Right cardiac atrium (tissue), 5 donors: ENCODE measurements at places on chromosomes 5 and 9.
A peak's percentile ranks its signal among the peaks of the same experiment; 100 is the strongest.

DNA sequence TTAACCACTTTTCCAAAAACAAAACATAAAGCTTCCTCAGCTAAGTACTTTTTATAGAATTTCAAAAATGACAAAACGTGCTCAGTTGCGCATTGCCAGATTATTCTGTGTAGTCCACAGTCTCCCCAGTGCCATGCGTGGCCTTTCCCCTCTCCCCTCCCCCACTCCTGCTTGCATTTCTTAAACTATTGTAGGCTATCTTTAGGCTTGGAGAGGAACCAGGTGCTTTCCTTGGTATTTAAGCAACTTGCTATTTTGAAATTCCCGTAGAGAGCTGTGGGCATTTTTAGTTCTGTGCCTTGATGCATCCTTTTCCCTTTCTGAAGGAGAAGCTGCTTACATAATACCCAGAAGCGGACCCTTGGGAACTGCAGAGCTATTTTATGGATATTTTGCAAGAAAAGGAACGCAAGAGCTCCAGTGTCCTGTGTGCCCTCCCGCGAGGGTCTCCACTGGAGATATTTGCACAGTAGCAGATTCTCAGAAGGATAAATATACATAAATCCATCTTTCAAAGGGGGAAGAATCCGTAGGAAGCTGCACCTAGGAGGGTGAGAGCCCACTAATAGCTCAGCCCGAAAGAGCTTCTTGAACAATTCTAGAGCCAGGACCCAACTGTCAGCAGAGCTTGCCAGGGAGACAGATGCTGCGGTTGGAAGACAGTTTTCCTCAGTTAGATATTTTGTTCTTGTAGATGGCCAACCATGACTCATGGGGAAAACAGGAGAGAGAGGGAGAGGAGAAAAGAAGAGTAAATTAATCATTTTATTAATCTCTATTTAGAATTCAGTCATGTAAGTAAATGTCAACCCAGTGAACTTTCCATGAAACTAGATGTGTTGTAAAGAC is 1298.3 kb upstream of the WWC1 start:
- no peak for DNase-seq

GRCh38 chr9:16735001-16735400 is 135.5 kb downstream of the BNC2 start:
- no peak for DNase-seq

DNA sequence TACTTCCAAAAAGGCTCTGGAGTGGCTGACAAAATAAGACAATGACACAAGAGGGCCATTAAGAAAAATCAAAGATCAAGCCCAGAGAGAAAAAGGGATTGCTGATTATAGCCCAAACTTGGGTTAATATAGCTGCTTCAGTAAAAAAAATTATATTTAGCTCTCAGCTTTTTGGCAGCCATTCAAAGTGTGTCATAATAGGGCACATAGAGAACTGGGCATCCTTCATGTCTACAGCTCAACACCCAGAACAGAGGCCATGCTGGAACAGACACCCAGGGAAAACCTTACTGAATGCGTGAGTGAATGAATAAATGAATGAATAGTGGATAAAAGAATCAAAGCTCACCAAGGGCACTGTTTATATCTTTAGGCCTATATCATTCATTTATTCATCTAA is 110.1 kb downstream of the SLIT3 start:
- no peak for DNase-seq

DNA sequence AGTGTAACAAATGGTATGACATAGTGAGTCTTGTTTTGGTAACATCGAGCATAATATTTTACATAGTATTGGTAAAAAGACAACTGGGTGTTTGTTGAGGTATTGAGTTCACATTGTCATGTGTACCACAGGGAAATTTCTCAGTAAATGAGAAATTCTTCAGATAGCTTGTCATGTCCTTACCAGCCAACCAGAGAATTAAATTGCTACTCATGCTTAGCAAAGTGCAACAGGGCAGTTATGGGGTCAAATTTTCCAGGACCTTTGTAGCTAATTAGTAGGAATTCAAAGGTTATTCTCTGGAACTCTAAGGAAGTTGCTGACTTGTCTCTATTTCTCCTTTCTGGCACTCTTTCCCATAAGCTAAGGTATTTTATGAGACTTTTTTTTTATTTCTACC is 595.7 kb downstream of the EFNA5 start:
- no peak for DNase-seq

DNA sequence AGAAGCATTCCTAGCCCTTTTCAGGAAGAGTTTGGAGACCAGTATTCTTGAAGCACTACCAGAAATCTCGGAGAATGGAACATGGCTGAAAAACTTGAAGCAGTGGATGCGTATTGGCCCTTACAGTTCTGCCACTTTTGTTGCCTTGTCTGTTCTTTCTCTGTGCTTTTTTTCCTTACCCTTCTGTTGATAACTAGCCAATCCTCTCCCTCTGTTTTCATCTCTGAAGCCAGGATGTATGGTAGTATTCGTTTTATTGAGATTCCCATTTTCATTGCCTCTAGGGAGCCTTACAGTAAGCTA is 564 bp upstream of the CCNH start:
- DNase-seq: no peak

DNA sequence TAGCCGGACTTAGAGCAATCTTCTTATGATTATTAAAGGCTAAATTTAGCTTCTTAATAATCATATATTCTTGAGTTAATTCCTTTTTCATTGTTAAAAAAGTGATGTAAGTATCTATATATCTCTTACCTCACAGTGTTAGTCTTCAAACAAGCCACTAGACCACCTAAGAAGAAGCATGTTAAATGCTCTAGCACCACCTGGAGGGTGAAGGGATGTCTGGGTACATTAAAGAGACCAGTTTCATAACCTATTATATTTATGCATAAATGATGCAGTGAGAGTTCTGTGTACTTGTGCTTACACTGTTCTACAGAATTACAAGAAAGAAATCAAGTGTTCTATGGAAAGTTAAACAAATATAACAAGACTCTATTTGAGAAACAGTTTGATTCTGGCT is 55.9 kb upstream of the SLCO6A1 start:
- DNase-seq: no peak

- no peak for DNase-seq
These were observed 63.3 kb downstream of the SPATA31C2 start for GRCh38 chr9:88074931-88075330.

GRCh38 chr9:85536514-85536913 is 205.2 kb downstream of the AGTPBP1 start:
- no peak for DNase-seq

- peak; percentile 43 for DNase-seq
These were observed 168.9 kb downstream of the MAPKAP1 start for GRCh38 chr9:125538092-125538473.

- DNase-seq: no peak
These were observed 189.9 kb downstream of the ARL15 start for GRCh38 chr5:54120473-54120872.

DNA sequence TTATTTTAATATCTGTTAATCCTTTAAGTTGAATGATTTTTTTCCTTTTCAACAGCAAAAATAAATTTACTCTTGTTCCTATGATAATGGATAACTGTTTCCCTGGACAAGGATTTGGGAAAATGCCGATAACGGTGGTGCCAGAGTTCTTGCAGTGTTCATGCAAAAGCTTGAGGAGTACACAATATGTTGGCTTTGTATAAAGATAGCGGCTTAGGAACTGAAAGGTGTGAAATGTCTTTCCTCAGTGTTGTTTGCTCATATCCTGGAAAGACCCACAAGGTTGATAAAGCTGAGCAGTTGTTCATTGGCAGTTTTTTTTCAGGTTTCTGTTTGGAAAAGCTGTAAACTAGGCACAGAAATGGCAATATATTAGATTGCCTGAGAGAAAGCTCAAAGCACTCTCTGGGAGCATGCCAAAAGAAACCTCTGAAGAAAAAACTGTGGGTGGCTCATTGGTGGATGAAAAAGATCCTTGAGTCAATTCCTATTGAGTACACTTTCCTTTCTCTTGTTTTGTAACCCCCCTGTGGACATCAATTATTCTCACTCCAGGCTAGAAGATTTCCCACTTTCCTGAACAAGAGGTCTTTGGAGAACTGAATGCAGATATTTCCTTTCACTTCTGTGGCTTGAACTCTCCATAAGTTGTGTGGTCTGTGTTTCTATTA is 117.2 kb upstream of the RGMB start:
- DNase-seq: no peak

DNA sequence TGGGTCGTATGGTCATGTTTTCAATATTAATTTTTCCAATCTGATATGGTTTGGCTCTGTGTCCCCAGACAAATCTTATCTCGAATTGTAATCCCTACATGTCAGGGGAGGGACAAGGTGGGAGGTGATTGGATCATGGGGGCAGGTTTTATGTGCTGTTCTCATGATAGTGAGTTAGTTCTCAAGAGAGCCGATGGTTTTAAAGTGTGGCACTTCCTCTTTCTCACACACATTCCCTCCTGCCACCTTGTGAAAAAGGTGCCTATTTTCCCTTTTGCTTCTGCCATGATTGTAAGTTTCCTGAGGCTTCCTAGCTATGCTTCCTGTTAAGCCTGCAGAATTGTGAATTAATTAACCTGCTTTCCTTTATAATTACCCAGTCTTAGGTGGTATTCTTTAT is 309.1 kb upstream of the GRIN3A start:
- DNase-seq: no peak

DNA sequence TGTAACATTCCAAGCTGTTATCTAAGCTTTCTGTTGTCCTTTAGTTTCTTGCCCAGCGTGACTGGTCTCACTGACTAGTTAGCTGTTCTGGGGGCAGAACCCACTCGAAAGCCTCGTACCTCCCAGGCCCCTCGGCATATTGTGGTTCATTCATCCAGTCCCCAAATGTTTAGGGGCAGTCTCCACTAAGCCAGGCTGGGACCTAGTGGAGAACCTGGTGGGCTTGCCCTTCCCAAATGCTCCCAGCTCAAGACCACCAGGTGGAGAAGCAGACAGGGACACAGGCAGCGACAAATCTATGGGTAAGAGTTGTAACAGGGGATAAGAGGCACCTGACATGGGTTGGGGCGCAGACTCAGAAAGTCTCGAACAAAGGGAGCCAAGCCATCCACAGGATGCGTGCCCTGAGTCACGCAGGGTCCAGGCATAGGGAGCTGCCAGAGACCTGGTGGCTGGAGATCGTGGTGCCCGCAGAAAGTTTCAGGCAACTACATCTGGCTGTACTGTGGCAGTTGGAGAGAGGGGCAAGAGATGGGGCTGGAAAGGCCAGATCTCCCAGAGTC is 851 bp upstream of the EEIG1 start:
- DNase-seq: no peak

DNA sequence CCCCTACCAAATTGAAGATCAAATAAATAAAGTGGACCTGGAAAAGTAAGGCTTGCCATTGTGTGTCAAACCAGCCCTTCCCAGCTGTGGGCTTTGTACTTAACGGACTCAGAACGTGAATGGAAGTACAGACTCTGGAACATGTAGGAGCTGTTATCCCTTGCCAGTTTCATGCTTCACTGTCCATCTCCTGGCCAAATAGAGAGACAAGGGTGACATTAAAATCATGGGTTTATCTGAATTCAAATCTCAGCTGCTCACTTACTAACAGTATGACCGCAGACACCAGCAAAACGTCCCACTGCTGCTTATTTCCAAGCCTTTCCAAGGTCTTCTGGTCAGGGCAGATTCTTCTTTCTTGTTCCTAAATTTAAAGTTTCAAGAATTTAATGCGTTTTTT is 52.2 kb downstream of the EXOSC2 start:
- DNase-seq: no peak

GRCh38 chr9:81321551-81321950 is 367.8 kb downstream of the TLE1 start:
- DNase-seq: no peak

DNA sequence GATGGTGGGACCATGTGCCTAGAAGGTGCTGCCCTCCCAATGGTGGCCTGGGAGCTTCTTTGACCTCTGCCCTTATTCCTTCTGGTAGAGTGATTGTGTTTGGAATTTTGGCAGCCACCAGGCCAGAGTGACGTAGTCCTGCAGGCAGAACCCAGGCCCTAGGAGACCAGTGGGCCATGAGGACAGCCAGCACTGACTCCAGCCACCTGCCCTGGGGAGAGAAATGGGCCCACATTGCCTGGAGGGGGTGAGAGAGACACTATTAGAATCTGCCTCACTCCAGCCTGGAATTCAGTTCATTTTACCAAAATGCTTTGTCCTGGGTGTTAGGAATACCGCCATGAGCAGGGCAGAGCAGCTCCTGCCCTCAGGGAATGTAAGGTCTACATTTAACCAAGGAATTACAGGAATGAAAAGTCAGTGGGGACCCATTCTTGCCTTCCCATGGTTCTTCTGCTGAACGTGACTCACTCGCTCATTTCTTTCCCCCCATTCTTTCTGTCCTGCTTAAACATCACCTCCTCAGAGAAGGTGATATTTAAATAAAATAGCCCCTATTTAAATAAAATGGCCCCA is 5.5 kb upstream of the COL27A1 start:
- no peak for DNase-seq

GRCh38 chr9:125646217-125646616 is 60.8 kb downstream of the MAPKAP1 start:
- no peak for DNase-seq

GRCh38 chr5:113118298-113118697 is 141.7 kb downstream of the DCP2 start:
- DNase-seq: no peak

- DNase-seq: peak; percentile 68
These were observed 45.4 kb downstream of the SPATA31C2 start for GRCh38 chr9:88092797-88093331.

DNA sequence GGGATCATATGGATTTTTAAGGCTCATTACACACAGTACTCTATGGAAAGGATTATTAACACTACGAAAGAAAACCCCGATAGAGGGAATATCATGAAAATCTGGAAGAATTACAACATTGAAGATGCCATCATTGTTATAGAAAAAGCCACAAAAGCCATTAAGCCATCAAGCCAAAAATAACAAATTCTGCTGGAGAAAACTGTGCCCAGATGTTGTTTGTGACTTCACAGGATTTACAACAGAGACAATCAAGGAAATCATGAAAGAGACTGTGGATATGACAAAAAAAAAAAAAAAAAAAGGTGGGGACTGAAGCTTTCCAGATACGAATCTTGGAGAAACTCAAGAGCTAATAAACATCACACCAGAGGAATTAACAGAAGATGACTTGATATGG is 433.8 kb upstream of the CDH6 start:
- no peak for DNase-seq

- no peak for DNase-seq
These were observed 15.0 kb downstream of the ANKRD33B start for GRCh38 chr5:10578869-10579268.

- DNase-seq: no peak
These were observed 7.4 kb downstream of the OTULINL start for GRCh38 chr5:14588758-14589543.

DNA sequence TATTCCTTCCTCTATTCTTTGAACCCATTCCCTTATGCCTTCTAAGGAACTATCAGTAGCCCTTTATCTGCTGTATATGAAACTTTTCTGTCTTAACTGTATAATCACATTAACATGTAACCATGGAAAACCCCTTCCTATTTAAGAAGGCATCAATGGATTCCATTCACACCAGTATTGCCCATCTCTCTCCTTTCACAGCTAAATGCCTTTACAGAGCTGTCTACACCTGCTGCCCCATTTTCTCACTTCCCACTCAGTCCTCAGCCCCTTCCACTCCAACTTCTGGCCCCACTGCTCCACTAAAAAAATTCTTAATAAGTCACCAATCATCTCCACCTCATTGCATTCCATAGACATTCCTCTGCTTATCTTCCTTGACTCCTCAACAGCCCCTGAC is 50.8 kb downstream of the SEC61B start:
- DNase-seq: no peak
